ENCODE measurements at places on chromosomes 7 and 10.
A peak's percentile ranks its signal among the peaks of the same experiment; 100 is the strongest.

GRCh38 chr7:51824050-51824449, 507.4 kb upstream of the COBL start:
- DNase-seq: no peak

DNA sequence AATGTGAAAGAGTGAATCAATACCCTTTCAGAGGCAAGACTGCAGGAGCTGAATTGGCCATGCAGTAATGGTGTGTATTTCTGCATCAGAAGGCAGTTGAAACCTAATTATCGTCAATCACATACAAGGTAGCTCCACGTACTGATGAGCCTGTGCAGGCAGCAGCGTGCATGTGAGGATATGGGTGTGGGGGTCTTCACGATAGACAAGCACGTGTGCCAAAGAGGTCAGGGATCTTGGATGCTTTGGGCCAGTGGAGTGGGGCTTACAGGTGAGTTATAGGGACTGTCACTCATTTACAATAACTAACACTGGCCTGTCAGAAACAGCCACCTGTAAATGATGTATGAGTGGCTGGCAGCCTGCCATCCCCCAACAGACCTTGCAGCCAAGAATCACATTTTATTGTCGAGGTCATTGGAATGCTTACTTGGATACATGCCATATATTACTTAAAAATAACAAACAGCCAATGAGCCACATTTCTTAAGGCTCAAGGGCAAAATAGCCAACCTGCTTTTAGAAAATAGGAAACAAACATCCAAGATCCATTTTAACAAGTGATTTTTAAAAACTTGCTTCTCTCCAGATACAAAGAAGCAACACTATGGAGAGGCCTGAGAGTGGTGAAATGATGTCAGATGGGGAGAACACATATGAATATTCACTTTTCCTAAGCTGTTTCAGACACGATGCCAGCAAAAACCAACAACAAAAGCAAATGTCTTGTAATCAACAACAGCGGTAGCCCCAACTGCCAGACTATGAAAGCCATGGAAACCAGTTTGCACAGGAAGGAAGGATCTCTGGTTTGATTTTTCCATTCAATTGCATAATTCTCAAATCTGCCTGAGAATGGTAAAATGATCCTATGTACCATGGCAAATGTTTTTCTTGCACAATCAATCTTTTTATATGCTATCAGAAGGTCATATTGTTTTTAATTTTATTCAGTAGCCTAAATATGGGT, 210.7 kb downstream of the SKAP2 start:
- DNase-seq: no peak

- DNase-seq: no peak
Observed at GRCh38 chr7:104160375-104160774, 47.4 kb downstream of the ORC5 start.

DNA sequence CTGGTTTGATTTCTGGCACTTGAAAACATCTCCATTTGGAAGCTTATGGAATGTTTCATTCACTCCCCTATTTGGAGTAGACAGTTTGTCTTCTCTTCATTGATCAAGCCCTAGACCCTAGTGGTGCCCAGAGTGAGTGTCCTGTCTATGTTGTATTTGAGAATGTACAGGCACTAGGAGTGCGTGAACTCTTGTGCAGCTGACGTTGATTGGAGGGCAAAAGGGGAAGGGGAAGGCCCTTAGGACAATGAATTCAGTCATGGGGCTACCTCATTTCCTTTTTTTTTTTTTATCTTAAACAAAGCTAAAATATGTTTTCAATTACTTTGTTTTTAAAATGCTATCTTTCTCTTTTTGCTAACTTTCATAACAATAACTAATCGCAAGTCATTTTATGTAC, 66.5 kb downstream of the ADD3 start:
- DNase-seq: no peak

DNA sequence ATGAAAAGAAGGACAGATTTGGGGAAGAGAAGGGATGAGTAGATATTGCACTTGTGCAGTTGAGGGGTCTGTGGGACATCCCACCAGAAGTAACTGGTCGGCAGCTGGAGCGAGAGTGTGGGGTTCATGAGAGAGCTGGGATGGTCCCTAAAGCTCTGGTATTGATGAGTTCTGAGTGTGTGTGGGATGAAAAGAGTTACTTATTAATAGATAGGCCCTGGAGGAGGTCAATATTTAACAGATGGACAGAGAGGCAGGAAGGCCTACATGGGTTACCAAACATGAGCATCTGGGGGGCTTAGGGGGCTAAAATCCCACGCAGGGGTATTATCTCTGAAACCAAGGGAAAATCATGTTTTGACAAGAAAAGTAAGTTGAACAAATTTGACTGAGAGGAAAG, 95.7 kb upstream of the SFMBT2 start:
- no peak for DNase-seq

- no peak for DNase-seq
Observed at GRCh38 chr7:132113536-132114371, 462.5 kb downstream of the PLXNA4 start.

GRCh38 chr7:117008886-117009531, 55.7 kb downstream of the ST7 start:
- DNase-seq: peak; percentile 20

- DNase-seq: no peak
Observed at GRCh38 chr10:33353334-33353733, 18.9 kb upstream of the NRP1 start.

GRCh38 chr7:50431316-50431715, 18.8 kb downstream of the FIGNL1 start:
- DNase-seq: no peak

- DNase-seq: no peak
Observed at GRCh38 chr7:154789404-154789803, 213.5 kb downstream of the PAXIP1 start.

DNA sequence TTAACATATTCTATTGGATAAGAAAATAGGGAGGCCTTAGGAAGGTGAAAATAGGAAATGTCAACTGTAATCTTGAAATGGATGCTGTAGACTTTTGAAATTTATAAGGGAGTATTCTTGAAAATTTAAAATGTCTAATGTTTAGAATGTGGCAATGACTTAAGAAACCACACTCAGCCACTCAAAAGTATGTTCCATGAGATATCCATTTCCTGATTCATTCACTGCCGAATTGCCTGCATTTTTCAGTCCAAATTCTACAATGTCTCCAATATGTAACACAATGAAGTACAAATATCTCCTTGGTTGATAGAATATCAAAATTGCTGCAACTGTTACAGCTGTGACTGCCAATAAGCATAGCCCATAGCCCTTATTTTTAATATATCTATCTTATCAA, 25.9 kb downstream of the PRKG1 start:
- no peak for DNase-seq

GRCh38 chr10:12062754-12063482, 5.8 kb upstream of the DHTKD1 start:
- no peak for DNase-seq

GRCh38 chr7:44324481-44325200, 753 bp downstream of the CAMK2B start:
- DNase-seq: no peak

DNA sequence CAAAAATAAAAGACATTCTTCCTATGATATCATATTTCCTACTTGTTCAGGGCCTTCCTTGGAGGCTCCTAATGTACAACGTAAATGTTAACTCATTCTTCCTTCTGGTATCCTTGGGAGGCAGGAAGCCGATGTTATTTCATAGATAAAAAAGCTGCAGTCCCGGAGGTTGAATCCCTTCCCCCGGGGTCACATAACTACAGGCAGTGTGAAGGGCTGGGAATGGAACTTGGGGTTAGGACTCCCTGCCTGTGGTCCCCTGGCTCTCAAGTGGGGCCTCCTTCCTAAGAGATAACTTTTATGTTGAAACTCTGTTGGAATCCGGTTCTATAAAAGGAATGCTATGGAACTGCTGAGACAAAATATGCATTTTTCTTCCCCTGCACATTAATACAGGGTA, 14.9 kb upstream of the CCDC3 start:
- DNase-seq: peak; percentile 11

- DNase-seq: no peak
Observed at GRCh38 chr7:129748356-129749109, 137.0 kb downstream of the NRF1 start.

DNA sequence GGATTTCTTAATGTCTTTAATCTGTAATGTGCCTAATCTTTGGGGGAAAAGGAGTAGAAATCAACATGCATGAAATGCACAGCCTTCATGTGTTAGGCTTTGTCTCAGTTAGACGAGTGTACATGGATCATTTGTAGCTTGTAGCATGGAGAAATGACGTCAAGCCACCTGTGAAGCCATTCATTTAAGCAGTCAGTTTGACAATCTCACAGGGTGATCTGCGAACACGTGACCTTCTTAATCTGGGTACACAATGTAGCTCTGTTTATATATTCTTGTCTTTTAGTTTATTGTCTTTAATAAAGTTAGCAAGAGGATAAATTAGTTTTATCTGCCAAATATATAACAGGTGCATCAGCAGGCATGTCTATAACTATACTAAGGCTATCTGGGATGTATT, 351.9 kb upstream of the LRGUK start:
- DNase-seq: no peak

GRCh38 chr10:90787393-90788198, 70.2 kb downstream of the HTR7 start:
- peak; percentile 16 for DNase-seq

- DNase-seq: no peak
Observed at GRCh38 chr10:68330852-68331454, 911 bp upstream of the HNRNPH3 start.

GRCh38 chr10:110783509-110784107, 88.1 kb upstream of the PDCD4 start:
- DNase-seq: peak; percentile 21

- DNase-seq: no peak
Observed at GRCh38 chr10:63145782-63146181, 12.7 kb downstream of the NRBF2 start.

GRCh38 chr7:38448054-38448453, 174.6 kb upstream of the TARP start:
- no peak for DNase-seq

GRCh38 chr7:98203964-98204605, 7.2 kb upstream of the BHLHA15 start:
- no peak for DNase-seq

DNA sequence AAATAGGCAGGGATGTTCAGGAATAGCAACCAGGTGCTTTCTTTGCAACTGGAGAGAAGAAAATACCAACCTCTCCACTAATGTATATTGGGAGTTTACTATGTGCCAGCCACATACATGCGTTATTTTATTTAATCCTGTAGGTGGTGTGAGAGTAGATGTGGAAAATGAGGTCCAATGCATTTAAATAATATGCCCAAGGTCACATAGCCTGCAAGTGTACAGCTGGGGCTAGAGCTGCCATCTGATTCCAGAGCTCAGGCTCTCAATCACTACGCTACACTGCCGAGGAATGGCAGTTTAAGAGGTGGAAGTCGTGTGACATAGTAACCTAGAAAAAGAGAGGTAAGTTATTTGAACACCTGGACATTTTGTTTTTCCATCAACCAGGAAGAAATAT, 277.0 kb downstream of the EXOC4 start:
- DNase-seq: no peak

- DNase-seq: no peak
Observed at GRCh38 chr10:43945908-43946307, 297.2 kb upstream of the ZNF32 start.

DNA sequence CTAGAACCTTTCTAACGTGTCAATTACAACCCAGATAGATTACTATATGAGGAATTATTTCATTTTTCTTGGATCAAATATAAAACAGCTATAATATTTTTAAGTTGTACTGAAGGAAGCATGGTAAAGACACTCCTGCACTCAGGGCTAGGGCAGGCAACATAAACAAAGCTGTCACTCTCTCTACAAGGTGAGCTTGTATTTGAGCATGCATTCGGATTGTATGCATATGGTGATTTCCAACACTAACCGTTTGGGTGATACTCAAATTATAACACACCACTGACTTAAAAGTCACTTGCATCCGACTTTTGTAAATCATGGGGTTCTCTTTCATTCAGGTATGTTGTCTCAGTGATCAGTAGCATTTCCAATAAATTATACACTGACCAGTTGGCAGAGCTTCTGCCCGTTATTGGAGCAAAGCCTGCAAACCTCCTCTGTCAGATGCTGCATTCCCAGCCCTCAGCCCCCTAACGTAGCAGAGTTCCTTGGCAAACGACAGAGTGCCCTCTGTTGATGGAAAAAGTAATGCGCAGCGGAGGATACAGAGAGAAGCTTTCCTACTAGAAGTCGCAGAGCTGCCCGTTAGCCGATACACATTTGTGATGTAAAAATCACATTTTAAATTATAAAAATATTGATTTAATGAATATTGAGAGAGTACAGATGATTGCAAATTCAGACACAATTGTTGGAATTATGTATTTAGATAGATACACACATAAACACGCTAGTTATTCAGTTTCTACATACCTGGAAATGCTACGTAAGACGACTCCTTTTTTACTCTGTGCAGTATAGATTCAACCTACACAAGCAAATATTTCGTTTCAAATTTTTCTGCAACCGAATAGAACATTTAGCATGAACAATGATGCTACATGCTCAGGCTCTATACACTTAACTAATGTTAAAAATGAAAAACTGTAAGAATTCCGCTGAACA, 173.9 kb upstream of the SP4 start:
- peak; percentile 12 for DNase-seq

DNA sequence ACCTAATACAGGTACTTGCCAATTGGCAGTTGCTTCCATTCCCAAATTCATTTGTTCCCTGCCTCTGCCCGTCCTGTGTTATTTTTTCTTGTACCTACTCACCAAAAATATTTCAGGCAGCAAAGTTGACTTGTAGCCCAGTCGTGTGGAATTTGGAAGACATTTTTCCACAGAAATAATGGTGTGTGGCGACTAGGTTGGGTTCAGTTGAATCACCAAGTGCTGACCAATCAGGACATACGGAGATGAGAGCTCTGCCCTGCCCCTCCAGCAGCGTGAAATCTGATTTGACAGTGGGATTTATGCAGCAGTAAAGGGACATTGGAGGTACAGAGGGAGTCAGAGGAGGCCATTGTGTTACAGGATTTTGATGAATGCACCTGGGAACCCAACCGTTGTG, 216.9 kb downstream of the CCDC3 start:
- no peak for DNase-seq

GRCh38 chr10:5518143-5518542, 6.6 kb upstream of the CALML3 start:
- DNase-seq: no peak

- DNase-seq: peak; percentile 77
Observed at GRCh38 chr10:122051609-122052385, 62.8 kb downstream of the TACC2 start.

DNA sequence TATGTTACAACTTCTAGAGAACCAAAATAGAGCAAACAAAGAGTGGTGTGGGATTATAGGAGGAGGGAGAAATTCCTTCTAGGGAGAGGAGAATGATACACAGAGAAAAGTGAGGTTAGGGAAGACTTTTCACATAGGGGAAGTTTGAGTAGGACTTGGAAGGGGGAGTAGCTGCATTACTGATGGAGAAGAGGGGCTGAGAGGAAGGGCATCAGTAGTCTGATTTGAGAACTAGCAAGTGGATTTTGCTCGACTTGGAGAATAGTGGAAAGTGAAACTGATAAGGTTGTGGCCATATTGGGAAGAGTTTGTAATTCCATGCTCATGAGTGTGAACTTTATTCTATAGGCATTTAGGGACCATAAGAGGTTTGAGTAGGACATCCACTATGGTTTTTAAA, 6.1 kb downstream of the NRF1 start:
- DNase-seq: peak; percentile 17

Data from hepatic stellate cell (primary cell).